ENCODE measurements at places on chromosomes 2 and 18. TPM values are rescaled to one million over a fixed set of nuclear protein-coding genes. Genes with fewer than 3 reads are reported as not detected.

- no peak for DNase-seq
Measured at GRCh38 chr18:79941473-79942119, 9.9 kb downstream of the SLC66A2 start.

DNA sequence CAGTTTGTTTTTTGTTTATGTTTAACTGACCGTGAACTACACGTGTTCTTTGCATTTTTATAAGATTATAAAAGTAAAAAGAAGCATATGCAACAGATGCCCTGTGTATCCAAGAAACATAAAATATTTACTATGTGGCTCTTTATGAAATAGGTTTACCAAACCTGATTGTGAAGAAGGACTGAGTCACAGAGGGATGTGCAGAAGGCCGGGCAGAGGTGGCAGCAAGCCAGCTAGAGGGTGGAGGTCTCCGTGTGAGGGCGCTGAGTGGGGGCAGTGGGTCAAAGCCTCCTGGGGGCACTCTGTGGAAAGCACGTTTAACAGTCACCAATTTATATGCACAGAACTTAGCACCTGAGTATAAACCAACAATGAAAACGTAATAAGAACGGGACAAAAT, 97.2 kb downstream of the TMEM18 start:
- no peak for DNase-seq

- no peak for DNase-seq
Measured at GRCh38 chr2:26567534-26567933, 73.6 kb downstream of the CIB4 start.

GRCh38 chr18:31626409-31626808, 34.7 kb downstream of the TTR start:
- DNase-seq, result no peak

The E2F6 gene
- 9.0 TPM for total RNA-seq

The SFT2D3 gene
- total RNA-seq, result 7.2 TPM
